Amniotic stem cell (primary cell): ENCODE measurements at places on chromosomes 7 and 10.

- DNase-seq: no peak
These were observed 3.6 kb upstream of the ARID5B start for GRCh38 chr10:61897671-61898434.

DNA sequence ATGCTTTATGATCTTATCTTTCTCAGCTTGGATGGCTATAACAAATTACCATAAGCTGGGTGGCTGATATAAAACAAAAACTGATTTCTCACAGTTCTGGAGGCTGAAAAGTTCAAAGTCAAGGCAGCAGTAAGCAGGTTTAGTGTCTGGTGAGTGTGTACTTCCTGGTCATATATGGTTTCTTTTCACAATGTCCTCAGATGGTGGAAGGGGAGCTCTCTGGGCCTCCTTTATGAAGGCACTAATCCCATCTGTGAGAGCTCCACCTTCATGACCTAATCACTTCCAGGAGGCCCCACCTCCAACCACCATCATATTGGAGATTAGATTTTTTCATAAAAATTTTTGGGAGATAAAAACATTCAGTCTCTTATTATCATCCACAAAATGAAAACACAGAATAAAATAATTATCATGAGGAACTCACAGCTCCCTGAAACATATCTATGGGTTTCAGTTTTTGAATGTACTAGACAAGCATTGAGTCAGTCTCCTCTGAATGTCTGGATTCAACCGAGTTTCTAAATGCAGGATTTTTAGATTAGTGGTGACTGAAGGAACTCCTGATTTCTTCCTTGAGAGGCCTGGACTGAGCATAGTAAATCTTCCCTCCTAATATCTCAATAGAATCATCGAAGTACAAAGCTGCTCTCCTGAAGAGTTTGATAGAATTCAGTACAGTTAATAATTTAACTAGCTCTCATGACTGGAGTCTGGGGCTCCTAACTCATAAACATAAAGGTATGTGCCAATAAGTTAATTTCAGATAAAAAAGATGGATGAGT lies 8.0 kb downstream of the CDC14C start:
- no peak for DNase-seq

- no peak for DNase-seq
These were observed 108.0 kb downstream of the DOCK1 start for GRCh38 chr10:127013211-127013656.

- DNase-seq: no peak
These were observed 135.6 kb upstream of the HPS1 start for GRCh38 chr10:98582363-98582762.

DNA sequence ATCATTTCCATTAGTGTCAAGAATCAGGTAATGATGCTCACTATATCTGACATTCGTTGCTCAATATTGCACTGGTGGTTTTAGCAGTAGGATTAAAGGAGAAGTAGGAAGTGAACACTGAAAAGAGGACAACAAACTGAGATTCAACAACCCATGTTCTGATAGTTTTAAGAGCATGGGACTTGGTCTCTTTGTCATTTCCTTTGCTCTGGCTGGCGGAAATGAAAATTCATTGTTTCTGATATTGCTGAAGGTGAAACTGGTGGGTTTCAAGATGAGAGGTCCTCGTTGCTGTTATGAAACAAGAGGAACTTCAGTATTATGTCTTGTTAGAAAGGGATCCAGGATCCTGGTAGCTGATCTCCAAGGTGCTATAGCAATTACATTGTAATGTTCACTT lies 129.0 kb downstream of the DNAH11 start:
- DNase-seq: no peak

DNA sequence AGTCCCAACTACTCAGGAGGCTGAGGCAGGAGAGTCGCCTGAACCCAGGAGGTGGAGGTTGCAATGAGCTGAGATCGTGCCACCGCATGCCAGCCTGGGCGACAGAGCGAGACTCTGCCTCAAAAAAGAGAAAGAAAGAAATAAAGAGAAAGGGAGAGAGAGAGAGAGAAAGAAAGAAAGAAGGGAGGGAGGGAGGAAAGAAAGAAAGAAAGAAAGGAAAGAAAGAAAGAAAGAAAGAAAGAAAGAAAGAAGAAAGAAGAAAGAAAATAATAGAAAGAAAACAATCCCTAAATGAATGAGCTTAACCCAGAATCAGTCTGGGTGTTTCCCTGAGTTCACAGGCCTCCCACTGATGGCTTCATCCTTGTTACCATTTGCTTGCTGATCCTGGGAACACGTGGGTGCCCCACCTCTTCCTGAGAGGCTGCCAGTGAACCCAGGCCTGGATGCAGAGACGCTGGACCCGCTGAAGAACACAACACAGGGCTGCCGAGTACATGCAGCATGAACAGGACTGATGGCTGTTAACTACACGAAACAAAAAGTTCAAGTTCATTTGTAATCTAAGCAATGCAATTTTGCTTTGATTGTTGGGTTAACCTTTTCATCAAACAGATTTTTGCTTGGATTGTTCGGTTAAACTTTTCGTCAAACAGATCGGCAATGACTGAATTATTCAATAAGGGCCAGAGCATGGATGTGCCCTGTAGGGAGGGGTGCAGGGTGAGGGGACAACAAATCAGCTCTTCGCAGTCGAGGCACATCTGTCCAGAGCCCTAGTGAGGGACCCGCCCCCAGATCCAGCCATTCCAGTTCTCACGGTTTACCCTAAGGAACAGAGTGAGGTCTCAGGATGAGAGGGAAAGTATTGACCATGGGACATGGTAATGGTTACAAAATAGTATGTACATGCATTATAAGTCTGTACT lies 11.5 kb downstream of the NPFFR1 start:
- DNase-seq: no peak

DNA sequence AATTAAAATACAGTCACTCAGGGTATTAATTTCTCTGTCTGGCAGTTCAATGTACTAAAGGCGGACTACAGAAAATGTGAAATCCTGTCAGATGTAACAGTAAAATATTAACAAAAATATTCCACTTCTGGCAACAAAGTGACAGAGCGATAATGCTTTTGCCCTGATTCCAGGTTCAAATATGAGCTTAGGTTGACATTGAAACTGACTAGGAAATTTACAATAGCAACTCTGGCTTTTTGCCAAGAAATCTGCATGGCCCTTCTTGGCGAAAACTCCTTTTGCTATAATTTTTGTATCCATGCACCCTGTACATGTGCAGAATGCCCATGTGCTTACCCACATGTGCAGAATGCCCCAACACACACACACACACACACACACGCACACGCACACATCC lies 552.2 kb downstream of the MDFIC start:
- DNase-seq: no peak

DNA sequence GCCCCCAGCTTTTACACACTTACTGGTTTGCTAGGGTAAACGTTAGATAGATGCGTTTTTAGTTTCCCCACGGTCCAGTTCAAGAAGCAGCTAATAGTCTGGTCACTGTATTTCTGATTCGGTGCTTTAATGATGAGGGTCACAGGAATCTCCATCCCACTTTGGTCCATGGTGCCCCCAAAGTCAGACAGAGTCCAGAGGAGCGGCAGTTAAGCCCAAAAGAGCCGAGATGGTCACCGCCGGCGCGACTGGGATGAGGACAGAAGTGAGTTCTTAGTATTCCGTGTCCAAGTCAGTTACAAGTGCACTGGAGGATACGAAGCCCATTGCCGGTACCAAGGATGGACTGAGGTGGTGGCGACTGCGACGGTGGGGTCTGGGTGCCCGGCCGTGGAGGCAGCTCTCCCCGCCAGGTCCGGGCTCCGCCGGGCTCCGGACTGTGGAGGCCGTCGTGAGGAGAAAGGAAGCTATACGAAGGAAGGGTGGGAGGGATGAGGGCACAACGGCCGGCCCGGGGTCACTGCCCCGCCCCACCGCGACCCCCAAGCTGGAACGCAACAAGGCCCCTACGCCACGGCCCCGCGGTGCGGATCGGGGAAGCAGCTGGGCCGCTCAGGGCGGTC lies 663 bp downstream of the HERPUD2 start:
- no peak for DNase-seq

DNA sequence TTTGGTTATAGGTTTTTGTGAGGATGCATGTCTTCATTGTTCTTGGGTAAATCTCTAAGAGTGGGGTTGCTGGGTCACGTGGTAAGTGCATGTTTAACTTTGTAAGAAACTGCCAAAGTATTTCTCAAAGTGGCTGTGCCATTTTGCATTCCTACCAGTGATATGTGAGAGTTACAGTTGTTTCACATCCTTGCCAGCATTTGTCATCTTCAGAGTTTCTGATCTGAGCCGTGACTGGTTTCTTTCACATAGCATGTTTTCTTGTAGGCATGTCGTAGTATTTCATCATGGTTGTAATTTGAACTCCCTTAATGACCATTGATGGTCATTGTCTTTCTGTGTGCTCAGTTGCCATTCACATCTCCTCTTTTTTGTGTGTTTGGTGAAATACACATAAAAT lies 286.0 kb downstream of the RNLS start:
- DNase-seq: no peak

- no peak for DNase-seq
These were observed 9.6 kb upstream of the VIPR2 start for GRCh38 chr7:159154243-159154642.

GRCh38 chr7:28685242-28685643 lies 272.9 kb downstream of the TRIL start:
- no peak for DNase-seq
